ENCODE measurements at places on chromosomes 16 and 17. TPM values are rescaled to one million over a fixed set of nuclear protein-coding genes. Genes with fewer than 3 reads are reported as not detected.

DNA sequence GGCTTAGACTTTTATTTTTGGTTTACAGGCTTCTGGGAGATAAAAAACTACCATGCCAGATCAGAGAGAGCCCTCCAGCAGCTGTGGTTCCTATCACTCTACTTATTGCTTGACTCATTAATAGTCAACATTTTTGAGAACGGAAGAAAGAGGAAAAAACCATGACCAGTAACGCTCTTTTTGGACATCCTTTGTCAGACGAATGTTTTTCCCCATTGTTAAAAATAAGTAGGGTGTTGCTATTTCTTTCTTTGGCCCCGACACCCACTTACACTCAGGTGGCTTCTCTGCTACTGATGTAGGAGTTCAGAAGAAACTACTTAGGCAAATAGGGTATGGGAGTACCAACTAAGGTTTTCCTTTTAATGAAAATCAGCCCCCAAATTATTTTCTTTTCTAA lies 27.5 kb downstream of the TVP23A start:
- DNase-seq, result no peak
- H3K4me3 ChIP-seq, result no peak overlapping the region
- H3K27ac ChIP-seq, result no peak overlapping the region
- H3K4me1 ChIP-seq, result no peaks in the 10 kb centered on the region

- no peaks in the 10 kb centered on the region for H3K27me3 ChIP-seq
- H3K27ac ChIP-seq, result peak overlapping the region; percentile 93
- H3K36me3 ChIP-seq, result no peaks in the 10 kb centered on the region
- H3K4me3 ChIP-seq, result no peak overlapping the region
- no peak for DNase-seq
These were observed 4.7 kb downstream of the CDC42EP4 start for GRCh38 chr17:73307130-73307529.

GRCh38 chr17:72446525-72447250 lies 325.9 kb downstream of the SOX9 start:
- H3K27me3 ChIP-seq, result no peaks in the 10 kb centered on the region
- no peak overlapping the region for H3K4me3 ChIP-seq
- H3K27ac ChIP-seq, result no peak overlapping the region
- no peaks in the 10 kb centered on the region for H3K36me3 ChIP-seq

DNA sequence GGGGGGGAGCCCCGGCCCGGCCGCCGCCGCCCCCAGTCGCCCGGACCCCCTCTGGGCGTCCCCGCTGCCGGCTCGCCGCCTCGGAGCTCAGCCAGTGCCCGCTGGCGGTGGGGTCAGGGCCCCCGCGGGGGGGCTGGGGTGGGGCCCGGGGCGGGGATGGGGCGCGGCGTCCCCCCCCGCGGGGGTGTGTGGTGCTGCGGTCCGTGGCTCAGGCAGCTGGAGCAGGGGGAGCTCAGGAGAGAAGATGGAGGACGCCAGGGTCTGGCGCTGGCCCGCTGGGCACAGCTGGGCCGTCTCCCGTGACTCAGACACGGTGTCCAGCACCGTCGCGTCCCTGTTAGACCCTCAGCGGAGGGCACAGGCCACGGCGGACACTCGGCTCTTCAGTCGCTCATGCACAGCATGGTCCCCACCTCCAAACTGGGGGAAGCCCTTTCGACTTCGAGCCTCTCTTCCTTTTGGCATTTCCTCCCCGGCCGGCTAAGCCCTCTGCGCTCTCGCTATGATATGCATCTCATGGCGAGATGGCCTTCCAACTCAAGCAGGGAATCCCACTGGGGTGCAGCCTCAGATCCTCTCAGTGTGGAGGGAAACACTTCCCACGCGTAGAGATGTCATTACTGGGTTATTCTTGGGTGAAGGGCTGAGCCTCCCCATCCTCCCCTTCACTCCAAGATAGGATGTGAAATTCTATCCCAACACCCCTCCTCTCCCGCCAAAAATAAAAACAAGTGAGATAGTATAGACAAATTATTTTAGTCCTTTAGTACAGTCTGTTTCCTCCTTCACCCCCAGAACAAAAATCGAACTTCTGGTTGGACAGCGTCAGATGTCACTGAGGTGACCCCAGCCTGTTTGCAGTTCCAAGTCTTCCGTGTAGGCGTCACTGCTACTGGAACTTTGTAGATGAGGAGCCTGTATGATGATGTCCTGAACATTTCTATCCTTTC lies 522 bp upstream of the VEZF1 start:
- H3K27me3 ChIP-seq, result no peaks in the 10 kb centered on the region
- peak overlapping the region; percentile 98 for H3K27ac ChIP-seq
- peaks cover 58% of the 10 kb centered on the region for H3K4me1 ChIP-seq
- peak overlapping the region; percentile 92 for H3K4me3 ChIP-seq
- DNase-seq, result peak; percentile 93
- H3K36me3 ChIP-seq, result no peaks in the 10 kb centered on the region

ZPBP2 gene
- not detected for total RNA-seq

GRCh38 chr17:21294321-21295035 lies 10.0 kb downstream of the MAP2K3 start:
- peaks cover 53% of the 10 kb centered on the region for H3K4me1 ChIP-seq
- no peak overlapping the region for H3K4me3 ChIP-seq
- DNase-seq, result no peak
- no peaks in the 10 kb centered on the region for H3K27me3 ChIP-seq
- no peak overlapping the region for H3K27ac ChIP-seq

VAC14 gene
- 42.3 TPM for total RNA-seq

DNA sequence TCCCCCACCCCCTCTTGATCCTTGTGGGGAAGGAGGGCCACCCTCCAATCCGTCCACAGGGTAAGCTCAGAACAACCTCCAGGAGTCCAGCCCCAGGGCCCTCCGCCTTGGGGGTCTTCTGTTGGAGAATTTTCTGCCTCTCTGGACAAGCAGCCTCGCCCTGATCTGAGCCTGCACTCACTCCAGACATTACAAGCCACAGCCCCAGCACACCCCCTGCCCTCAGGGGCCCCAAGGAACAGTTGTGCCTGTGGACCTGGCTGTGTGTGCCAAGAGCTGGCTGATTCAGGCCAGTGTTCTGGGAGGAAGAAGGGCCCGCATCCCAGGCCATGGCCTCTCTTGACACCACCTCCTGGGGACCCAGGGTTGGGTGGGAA lies 477 bp upstream of the ARHGAP27 start:
- peaks cover 4% of the 10 kb centered on the region for H3K27me3 ChIP-seq
- peaks cover 49% of the 10 kb centered on the region for H3K4me1 ChIP-seq
- DNase-seq, result no peak
- peaks cover 35% of the 10 kb centered on the region for H3K36me3 ChIP-seq
- peak overlapping the region; percentile 60 for H3K27ac ChIP-seq
- H3K4me3 ChIP-seq, result peak overlapping the region; percentile 56

Measured in esophagus muscularis mucosa (tissue), 4 donors.